Activated CD4-positive, alpha-beta T cell treated with anti-CD3 and anti-CD28 coated beads, Interleukin-2, Interleukin-4, amounts not matched to agents 100 ng/mL and 50 ng/mL, durations not matched to agents 16 hours and 8 hours (primary cell): ENCODE measurements at places on chromosomes 2 and 18.
A peak's percentile ranks its signal among the peaks of the same experiment; 100 is the strongest.

DNA sequence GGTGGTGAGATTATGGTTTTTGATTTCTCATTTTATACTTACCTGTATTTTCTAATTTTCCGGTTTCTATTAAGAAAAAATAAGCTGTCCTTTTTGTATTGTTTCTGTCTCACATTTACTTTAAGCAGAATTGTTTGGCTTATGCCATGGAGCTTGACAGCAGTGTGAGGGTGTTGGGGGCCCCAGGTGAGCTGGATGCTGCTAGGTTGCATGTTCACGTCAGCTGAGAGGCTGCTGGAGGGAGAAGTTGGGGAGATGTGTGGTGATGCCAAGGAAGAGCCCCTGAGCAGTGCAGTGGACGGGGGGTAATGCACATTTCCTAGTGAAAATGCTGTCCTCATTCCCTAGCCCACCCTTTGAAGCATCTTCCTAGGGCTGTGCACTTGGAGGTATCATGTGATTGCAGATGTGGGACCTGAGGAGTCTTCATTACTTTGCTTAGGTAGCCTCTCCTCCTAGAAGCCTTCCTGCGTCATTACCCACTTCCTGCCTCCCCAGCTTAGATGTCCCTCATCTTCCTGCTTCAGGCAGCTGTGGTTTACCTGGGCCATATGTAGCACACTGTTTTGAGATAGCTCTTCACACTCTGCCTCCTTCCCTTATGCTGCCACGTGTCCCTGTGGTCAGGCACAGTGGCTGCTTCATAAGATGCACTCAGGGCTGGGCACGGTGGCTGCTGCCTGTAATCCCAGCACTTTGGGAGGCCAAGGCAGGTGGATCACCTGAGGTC lies 16.2 kb downstream of the ATG16L1 start:
- peak; percentile 90 for DNase-seq

- DNase-seq = no peak
Observed at GRCh38 chr2:188449971-188450370, 158.3 kb downstream of the GULP1 start.

GRCh38 chr2:126877861-126878565 lies 20.7 kb upstream of the TEX51 start:
- DNase-seq = no peak

- DNase-seq = no peak
Observed at GRCh38 chr2:112277596-112278220, 2.3 kb downstream of the ZC3H6 start.

DNA sequence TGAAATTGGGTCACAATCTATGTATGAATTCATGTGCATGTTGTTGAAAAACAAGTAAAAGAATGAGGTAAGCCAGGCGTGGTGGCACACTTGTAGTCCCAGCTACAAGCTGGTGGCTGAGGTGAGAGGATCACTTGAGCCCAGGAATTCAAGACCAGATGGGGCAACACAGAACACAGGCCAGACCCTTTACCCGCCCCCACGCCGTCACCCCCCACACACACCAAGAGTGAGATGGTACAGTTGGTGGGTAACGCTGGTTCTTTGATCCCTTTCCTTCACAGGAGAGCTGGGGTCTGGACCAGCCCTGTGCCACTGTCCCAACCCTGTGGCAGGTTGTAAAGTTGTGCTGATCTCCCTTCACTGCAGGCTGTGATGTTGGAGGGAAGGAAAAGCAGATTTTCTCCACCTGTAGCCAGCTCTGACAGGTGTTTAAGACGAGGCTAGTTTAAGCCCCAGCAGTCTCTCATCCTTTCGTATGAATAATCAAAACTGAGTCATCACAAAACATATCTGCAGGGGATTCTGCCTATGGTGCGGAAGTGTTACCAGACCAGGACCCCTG lies 13.6 kb downstream of the B3GNT2 start:
- no peak for DNase-seq

DNA sequence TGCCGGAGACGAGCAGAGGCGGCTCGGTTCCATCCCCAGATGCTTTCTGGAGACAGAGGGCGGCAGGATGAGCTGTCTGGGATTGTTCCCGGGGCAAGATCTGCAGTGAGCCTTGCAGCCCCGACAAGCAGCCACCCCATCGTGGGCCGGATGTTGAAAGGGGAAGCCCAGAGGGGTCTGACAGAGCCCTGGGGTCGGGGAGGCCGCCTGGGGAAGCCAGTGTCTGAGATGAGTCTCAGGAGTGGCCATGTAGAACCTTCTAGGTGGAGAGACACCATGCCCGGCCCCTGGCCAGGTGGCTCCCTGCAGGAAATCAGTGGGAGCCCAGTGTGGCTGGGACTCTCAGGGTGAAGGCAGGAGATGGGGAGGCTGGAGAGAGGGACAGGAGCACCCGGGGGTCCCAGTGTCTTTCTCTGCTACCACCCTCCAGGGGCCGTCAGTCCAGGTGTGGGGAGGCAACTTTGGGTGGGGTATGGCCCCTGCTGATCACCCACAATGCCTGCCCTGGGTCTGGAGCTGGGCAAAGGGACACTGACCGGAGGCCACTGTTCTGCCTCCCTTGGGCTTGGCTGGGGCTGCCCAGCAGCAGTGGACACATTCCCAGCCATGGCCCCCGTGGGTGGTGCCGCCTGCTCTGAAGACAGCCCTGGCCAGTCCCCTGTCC lies 128.3 kb upstream of the HS6ST1 start:
- DNase-seq = no peak

DNA sequence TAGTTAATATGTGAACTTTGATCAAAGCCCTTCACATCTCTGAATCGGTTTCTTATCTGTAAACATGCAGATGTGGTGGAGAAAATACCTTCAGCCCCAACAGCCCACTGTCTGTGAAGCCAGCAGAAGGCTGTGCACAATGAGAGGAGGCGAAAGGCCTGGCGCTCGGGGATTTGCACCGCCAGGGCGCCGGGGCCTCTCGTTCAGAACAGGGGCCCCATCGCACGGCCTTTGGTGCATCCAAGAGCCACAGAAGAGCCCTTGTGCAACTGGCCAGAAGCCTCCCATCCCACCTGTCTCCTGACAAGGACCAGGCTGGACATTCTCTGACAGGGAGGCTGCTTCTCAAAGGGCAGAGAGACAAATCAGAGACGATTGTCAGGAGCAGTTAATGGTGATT lies 407.2 kb upstream of the MYT1L start:
- DNase-seq = no peak

- no peak for DNase-seq
Observed at GRCh38 chr2:107303964-107304363, 418.0 kb upstream of the ST6GAL2 start.

DNA sequence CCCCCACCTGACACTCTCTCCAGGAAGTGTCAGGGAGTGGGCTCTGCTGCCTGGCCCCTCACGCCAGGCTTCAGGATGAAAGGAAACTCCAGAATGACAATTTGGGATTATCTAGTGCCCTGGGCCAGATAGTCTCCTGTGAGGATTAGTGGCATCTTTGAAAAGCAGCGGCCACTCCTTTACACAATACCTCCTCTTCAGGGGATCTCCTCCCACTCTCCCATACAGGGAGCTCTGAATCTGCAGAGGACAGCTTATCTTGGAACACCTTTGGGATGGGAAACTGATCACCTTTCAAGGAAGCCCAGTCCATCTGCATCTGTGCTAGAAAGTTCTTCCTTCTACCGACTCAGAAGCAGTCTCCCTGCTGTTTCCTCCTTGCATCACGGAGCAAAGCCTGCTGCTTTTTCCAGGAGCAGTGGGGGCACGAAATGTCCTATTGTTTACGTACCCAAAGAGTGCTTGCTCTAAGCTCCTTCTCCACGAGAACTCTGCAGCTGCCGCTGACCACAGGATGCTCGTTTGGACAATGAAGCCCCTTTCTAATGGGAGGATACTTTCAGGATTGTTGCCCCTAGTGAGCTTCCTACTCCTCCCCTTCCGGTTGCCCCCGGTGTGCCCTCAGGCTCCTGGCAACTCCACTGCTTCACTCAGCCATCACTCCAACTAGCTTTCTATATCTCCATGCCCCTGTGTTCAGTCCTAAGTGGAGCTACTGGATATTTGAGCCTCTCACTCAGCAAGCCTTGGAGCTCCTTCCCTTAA lies 31.5 kb downstream of the SIX3 start:
- DNase-seq = no peak

- no peak for DNase-seq
Observed at GRCh38 chr2:204416236-204416635, 129.0 kb upstream of the PARD3B start.

GRCh38 chr2:14628901-14629300 lies 3.6 kb upstream of the LRATD1 start:
- no peak for DNase-seq

DNA sequence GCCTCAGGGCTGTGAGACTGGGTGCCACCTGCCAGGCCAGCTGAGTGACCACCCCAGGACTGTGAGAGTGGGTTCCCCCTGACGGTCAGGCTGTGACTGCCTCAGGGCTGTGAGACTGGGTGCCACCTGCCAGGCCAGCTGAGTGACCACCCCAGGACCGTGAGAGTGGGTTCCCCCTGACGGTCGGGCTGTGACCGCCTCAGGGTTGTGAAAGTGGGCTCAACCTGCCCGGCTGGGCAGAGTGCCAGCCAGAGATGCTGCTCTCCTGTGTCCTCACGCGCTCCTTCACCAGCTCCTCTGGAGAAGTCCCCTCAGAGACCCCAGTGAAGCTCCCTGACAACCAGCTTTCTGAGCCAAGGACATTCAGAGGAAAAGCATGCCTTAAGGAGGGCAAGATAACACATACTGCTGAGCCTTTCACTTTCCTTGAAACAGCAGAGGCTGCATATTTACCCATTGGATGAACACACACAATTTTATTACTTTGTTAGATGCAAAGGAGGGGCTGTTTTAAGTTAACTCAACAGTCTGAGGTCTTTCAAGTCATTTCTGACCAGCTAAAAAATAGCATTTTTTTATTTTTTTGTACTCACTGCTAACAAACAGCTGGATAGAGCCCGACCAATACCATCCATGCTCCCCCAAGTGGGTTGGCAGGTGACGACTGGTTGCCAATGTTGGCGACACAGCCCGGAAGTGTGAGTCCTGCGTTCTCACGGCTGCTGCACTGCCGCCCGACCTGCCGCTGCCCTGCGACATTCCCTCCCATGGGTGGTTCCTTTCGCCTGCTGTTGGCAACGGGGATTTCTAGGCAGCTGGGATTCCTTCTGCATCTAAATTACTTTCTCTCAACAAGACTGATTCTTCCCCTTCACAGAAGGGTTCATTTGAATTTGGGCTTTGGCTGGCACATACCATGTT lies 70.7 kb downstream of the NDUFA10 start:
- no peak for DNase-seq

GRCh38 chr2:146229508-146230155 lies 1615.2 kb upstream of the ACVR2A start:
- DNase-seq = no peak

- no peak for DNase-seq
Observed at GRCh38 chr2:140508756-140509155, 1622.1 kb downstream of the LRP1B start.

GRCh38 chr2:152222975-152223637 lies 47.5 kb upstream of the STAM2 start:
- no peak for DNase-seq
